ENCODE measurements at places on chromosomes 5 and 9.

- no peak for DNase-seq
Measured at GRCh38 chr5:93874491-93874890, 133.1 kb upstream of the POU5F2 start.

- no peak for DNase-seq
Measured at GRCh38 chr9:127030814-127031740, 91.4 kb downstream of the ANGPTL2 start.

DNA sequence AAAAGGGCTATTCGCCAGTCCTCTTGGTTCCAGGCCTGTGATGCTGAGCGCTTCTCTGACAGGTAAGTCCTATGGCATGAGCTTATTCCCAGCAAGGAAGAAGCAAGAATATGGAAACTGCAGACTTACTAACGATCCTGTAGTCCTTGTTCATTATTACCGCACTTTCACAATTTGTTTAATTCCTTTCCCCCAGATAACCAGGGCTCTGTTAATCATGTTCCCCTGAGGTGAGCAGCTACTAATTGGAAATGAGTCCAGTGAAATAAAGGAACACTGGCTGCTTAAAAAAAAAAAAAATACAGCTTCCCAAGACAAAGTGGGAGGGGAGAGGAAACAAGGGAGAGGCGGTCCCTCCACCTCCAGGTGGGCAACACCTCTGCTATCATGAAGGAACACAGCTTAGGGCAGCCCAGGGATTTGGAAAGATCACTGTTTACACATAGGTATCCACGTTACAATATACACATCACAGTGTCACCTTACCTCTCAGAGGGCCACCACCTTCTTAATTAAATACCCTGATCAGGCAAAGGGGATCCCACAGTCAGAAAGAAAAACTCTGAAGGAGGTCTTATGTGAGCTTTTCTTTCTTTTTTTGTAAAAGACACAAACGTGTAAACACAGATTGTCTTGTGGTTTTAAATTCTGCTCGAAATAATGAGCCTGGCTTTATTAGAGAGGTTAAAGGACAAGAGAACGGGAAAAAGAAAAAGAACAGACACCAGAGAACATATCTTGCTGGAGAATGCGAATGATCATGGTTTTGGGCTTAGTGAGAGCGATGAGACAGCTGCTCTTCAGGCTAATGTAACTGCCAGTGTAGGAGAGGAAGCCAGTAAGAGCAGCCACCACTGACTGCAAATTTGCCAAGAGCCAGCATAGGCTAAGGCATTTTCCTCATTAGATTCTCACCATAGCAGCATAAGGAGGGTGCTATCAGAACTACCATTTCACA is 258.6 kb downstream of the CRB2 start:
- no peak for DNase-seq

DNA sequence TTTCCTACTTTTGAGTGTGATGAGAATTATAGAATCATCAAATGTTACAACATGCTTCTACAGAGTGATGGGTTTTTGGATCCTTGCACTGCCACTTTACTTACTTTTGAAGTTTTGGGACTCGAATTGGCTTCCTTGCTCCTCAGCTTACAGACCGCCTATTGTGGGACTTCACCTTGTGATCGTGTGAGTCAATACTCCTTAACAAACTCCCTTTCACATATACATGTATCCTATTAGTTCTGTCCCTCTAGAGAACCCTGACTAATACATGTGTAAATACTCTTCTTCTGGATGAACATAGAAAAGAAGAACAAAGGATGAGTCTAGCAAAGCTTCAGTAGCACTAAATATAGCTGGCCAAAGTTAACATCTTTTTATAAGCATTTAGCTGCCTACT is 98.7 kb upstream of the PDE4D start:
- no peak for DNase-seq

DNA sequence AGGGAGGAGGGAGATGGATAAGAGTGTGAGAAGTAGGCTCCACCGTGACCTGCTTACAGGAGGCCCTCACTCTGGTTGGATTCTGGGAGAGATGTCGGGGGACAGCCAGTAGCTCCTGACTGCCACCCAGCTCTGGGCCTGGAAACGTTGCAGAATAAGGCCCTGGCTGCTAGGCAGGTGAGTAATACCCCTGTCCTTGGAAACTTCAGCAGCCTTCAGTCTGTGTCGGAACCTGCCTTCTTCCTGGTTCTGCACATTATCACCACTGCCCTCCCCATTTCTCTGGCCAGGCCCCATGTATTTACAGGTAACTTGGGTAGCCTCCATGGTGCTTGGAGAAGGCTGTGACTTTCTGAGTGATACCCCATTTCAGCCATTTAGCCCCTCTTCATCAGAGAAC is 26.8 kb downstream of the FAXDC2 start:
- no peak for DNase-seq

GRCh38 chr5:145980718-145981117 is 44.3 kb downstream of the SH3RF2 start:
- peak; percentile 45 for DNase-seq

GRCh38 chr5:172666251-172666650 is 25.2 kb downstream of the NEURL1B start:
- DNase-seq: no peak

DNA sequence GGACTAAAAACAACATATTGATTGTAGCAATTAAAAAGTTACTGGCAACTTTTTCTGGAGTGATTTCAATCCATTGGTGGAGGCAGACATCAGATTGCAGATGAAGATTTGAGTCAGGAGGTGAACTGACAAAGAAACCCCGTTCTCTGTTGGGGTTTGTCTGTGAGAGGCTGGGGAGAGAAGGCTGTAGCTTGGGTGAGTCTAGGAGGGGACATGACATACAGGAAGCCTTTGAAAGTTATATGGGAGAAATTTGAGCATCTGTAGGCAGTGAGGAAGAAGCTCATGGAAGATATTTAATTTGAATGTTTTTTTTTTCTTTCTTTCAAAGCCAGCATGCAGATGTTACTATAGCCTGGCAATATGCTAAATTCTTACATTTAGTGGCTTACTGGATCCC is 26.0 kb downstream of the KDM4C start:
- DNase-seq: no peak

DNA sequence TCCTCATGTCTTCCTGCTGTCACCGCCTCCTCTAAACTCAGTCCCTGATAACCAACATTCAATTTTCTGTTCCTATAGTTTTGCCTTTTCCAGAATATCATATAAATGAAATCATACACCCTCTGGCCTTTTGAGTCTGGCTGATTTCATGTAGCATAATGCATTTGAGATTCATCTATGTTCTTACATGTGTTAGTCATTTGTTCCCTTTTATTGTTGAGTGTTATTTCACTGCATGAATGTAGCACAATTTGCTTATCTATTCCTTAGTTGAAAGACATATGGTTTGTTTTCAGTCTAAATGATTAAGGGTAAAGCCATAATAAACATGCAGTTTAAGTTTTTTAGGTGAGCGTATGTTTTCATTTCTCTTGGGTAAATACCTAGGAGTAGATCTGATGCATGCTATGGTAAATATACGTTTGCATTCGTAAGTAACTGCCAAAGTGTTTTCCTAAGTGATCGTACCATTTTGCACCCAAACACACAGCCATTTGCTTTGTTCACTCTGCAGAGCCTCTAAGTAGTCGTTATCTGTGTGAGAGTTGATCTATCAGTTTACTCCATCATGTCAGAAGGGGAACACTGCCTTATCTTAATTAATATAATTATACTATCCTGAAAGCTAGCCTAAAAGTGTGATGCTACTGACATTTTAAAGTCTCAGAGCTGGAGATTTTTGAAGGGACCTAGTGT is 460.8 kb downstream of the DMAC1 start:
- no peak for DNase-seq

DNA sequence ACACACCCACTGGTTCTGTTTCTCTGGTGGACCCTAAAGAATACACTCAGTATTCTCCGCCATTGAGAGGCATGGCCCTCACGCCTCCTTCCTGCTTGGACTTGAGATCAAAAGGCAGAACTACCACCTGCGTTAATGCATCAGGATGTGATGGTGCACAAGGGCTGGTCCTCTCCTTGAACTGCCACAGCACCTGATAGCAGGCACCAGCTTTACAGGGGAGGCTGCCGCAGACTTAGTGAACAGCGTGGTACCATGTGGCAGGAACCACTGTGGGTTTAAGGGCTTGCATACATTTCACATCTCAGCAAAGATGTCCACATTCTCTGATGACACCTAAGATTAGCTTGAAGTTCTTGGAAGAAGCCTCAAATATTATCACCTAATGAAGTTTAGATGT is 208.7 kb downstream of the GADD45G start:
- no peak for DNase-seq

GRCh38 chr5:172768573-172769341 is 2.2 kb downstream of the DUSP1 start:
- DNase-seq: peak; percentile 53

DNA sequence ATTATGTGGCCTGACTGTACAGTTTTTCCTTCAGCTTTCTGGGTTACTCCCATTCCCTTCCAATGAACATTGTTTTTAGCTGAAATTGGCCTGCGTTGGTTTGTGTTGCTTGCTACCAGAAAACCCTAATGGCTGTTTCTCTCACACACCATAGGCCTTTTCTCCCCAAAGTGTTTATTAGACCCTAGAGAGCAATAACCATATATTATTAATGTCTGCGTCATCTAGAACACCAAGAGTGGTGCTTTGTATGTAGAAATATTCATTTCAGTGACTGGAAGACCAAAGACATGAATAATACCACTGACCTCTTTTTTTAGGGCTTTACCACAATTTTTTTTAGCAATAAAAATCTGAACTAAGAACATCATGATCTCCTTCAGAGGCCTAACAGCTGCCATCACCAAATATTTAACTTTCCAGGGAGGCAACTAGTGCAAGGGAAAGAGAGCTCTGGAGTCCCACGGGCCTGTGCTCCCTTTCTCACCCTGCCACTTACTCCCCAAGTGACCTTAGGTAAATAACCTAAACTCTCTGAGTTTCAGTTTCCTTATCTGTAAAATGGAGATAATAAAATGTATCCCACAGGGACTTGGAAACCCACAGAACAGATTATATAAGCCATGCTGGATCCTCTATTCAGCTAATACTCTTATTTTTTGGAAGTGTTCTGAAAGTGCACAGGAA is 201.9 kb upstream of the ISL1 start:
- no peak for DNase-seq

- no peak for DNase-seq
Measured at GRCh38 chr5:1997640-1998347, 115.1 kb upstream of the IRX4 start.

DNA sequence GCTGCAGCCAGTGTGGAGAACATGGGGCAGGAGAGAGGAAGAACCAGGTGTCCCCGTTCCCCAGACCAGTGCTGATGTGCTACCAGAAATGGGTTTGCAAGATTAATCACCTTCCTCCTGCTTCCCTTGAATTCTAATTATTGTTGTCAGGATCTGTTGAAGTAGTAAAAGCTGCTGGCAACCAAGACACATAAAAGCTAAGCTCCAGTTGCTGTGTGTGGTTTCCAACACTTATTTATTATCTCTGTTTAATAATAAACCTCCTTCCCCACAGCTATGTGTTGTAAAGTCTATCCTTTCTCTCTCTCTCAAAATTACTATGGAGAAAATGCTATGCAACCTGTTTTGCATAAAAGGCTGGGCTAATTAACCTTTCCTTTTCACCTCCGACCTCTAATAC is 2.3 kb upstream of the RETREG1 start:
- peak; percentile 20 for DNase-seq

DNA sequence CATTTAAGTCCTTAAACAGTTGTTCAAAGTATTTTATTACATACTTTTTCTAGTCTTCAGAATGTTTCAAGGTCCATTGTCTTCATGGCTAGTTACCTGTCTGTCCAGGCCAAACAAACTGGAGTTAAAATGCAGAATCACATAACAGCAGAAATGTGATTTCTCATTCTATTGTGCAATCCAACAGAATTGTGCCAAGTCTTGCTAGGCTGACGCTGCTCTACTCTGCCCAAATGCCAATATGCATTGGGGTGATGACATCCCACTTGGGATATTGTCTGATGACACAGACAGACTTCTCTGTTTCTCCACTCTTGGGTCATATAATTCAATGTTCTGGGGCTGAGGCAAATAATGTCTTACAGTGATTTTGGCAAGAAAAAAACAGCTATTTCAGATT is 5.2 kb upstream of the SLC22A5 start:
- no peak for DNase-seq

GRCh38 chr5:84438456-84438855 is 53.8 kb upstream of the EDIL3 start:
- DNase-seq: no peak

DNA sequence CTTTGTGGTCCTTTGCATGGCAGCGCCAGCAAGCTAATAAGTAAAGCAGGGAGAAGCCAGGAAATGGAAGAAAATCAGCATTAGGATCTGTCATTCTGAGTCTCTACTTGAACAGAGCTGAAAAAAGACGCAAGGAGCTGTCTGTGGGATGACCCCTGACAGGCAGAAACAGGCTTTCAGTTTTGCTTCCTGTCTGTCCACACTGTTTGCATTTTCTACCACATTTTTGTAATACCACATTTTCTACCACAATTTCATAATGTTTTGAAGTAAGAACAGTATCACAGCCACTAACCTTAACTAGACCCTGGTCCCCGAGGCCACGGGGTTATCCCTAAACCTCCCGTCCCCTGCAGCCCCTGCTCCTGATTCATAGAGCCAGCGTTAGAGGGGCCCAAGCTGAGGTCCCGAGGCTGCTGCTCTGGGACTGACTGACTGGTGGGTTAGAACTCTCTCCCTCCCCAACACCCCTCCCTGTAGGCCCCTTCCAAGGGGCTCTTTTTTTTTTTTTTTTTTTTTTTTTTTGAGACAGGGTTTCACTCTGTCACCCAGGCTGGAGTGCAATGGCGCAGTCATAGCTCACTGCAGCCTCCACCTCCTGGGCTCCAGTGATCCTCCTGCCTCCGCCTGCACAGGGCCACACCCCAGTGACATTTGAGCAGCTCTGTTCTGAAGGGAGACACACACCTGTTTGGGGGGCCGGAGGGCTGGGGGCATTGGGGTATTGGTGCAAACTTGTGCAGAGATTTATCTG is 4.0 kb upstream of the CLIC3 start:
- no peak for DNase-seq

DNA sequence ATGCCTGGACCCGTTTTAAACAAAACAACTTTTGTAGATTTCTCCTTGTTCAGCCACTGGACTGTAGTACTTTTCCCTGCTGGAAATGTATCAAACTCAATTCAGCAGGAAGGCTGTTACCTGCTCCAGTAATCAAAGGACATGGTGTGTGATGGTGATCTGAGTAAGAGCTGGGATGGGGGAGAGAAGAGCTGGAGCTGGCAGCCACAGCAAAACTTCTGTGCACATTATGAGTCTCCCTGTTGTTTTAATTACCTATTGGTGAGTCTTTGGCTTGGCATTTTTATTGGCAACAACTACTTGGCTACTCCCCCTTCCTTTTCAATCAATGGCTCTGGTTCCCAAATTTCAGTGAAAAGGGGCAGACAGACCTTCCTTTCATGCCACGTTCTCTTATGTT is 9.7 kb downstream of the NREP start:
- DNase-seq: peak; percentile 22

- DNase-seq: no peak
Measured at GRCh38 chr9:102779356-102779755, 215.8 kb upstream of the CYLC2 start.

DNA sequence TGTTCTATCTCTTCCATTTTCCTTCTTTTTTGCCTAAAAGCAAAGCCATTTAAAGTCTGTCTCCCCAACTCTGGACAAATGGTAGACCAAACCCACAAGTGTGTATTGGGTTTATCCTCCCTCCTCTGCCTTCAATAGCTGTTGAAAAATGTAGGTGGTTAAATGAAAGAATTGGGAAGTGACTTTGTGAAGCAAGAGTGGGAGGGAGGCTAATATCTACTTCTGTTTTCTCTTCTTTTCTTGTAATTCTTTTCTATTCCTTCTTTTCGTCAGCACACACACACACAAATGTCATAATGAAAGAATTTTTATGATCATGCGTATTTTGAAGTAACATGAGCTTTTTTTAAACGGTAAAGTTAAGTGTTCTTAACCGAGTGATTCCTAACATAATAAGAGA is 3.8 kb downstream of the CCDC152 start:
- DNase-seq: no peak
